8988T (cell line): ENCODE measurements at places on chromosomes 13 and 19.

DNA sequence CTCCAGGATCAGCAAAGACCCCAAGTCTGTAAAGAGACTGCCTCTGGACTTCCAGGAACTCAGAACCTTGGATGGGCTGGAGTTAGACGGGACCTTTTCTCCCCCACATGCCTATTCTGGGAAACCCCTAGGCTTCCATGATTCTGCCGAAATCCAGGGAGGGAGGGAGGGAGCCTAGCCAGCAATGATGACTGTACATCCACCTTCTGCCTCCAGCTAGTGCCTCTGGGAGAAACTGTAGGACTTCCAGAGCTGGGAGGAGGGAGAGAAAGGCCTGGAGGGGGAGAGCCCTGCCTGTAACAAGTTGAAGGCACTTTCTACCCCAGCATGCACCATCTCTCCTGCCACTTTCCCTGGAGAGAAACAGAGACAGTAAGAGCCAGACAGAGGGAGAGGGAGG, 6.0 kb upstream of the HAS1 start:
- DNase-seq: no peak

GRCh38 chr19:8396563-8397203, 6.5 kb downstream of the RAB11B start:
- peak; percentile 66 for DNase-seq

- DNase-seq: no peak
Observed at GRCh38 chr19:7789447-7789846, 26.4 kb downstream of the CLEC4M start.

DNA sequence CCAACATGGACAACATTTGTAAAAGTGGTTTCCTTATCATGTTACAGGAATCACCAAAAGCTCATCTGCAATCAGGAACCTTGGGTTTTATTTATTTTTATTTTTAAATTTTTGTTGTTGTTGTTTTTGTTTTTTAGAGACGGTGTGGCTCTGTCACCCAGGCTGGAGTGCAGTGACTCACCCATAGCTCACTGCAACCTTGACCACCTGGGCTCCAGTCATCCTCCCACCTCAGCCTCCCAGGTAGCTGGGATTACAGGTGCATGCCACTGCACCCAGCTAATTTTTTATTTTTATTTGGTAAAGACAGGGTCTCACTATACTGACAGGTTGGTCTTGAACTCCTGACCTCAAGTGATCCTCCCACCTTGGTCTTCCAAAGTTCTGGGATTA, 13.6 kb upstream of the SERP2 start:
- DNase-seq: no peak

DNA sequence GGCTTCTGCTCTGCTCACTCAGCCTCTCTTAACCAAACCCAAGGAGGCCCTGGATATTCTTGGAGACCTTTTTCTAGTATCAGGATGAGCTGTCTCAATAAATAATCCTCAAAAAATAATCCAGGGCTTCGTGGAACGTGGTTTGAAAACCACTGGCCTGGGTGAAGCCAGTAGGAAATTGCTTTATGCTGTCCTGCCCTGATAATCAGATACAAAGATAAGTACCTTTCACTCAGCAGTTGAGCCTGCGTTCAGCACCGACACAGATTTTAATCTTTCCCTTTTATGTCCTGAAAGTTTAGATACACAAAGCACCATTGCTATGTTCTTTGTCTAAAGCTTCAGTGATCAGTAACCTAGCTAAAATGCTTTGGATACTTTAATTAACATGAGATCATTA, 460.0 kb downstream of the RFC3 start:
- no peak for DNase-seq

DNA sequence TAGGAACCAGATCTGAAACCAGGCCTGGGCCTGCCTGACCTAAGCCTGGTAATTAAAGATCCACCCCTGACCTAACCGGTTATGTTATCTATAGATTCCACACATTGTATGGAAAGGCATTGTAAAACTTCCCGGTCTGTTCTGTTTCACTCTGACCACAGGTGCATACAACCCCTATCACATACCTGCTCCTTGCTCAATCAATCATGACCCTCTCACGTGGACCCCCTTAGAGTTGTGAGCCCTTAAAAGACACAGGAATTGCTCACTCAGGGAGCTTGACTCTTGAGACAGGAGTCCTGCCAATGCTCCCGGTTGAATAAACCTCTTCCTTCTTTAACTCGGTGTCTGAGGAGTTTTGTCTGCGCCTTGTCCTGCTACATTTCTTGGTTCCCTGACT, 27.3 kb upstream of the ZNF562 start:
- DNase-seq: no peak

- no peak for DNase-seq
Observed at GRCh38 chr13:106565127-106565775, 2.7 kb downstream of the ARGLU1 start.

GRCh38 chr13:113981611-113982295, 7.9 kb upstream of the C13orf46 start:
- DNase-seq: no peak

DNA sequence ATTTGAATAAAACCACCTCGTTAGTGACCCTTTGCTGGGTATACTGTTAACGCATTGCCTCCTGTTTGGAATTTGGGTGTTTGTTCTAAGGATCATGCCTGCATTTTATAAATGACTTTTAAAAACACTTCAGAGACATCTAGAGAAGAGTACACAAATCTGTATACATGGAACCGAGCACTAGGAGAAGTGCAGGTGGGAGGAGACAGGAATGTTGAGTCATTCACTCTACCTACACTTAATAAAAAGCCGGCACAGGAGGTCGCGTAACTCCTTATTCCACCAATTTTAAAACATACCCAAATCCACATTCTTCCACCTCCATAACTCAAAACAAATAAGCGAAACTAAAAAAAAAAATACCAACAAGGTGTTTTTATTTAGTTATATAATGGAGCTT, 48.6 kb downstream of the FGF9 start:
- DNase-seq: no peak

- DNase-seq: peak; percentile 46
Observed at GRCh38 chr19:6047741-6048251, 62.5 kb downstream of the RFX2 start.

GRCh38 chr19:40976724-40977123, 14.4 kb upstream of the CYP2B6 start:
- no peak for DNase-seq

DNA sequence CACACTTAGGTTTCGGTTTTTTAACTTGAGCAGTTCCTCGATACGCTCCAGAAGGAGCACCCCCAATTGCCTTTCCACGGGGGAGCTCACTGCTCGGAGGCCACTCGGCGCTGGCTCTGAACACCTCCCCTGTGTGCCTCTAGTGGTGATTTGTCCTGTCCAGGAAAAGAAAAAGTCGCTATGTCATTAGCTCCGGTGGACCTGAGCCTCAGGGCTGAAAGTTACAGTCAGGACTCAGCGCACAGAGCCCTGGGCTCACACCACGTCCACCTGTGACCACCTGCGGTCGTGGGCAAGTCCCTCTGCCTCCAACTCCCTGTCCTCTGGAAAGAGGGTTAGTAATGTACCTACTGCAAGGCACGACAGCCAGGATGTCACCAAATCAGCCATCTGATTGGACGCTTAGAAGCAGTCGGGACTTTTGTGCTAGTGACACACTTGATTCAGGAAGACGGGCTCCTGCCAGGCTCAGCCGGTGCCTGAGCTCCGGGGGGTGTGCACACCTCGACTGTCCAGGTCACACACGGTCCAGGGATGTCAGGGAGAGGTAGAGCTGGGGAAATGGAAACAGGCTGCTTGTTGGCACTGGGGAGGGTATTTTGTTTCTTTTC, 3.9 kb upstream of the TMPRSS9 start:
- no peak for DNase-seq

DNA sequence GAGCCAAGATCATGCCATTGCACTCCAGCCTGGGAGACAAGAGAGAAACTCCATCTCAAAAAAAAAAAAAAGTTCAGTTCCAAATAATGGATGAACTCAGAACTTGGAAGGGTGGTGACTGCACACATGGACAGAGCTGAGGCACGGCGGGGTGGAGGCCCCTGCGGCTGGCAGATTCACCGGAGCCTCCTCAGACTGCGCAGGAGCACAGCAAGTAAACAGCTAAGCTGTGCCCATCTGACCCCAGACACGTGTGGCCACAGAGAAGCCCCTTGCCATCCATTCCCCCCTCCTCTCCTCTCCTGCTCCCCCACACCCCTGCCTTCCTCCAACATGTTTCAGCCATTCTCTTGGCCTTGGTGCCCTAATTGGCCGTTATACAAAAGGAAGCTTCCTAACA, 15.6 kb upstream of the PROZ start:
- DNase-seq: no peak

DNA sequence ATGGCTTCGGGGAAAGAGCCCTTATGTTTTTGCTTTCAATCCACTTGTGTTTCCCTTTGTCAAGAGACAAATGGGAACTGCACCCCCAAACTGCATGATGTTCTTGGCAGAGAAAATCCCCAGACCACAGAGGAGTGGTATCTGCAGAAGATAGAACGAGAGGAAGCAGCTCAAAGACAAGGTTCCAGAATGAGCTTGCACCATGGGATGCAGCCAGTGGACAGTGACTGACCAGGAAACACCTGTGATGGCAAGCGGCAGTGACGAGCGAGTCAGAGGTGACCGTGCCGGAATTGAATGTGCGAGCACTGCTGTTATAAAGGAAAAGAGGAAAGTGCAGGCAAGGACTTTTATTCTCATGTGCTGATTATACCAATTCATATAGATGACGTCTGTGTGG, 46.3 kb downstream of the IRS2 start:
- DNase-seq: no peak

DNA sequence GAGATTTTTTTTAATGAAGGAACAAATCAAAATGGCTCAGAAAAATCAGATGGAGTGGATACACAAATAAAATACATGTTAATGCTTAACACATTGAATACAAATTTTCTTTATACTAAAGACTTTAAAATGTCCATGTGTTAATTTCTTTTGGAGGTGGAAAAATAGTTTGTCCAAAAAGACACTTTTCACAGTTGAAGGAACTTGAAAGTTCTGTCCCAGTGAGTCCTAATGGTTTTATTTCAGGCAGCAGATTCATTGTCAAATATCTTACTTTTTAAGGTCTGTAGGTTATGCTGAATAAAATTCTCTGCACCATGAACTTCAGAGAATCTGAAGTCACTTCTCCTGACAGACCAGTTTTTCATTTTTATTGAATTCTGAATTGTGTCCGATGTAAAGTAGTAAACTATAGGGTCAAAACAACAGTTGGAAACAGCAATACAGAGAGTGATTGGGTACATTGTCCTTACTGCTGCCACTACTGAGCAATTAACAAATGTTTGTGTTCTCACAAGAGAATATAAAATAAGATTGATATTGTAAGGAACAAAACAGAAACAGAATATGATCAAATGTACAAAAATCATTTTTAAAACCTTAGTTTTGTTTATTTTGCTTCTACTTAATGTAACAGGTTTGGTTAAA, 1.6 kb downstream of the LPAR6 start:
- no peak for DNase-seq

GRCh38 chr13:99827011-99827772, 144.4 kb downstream of the ZIC5 start:
- no peak for DNase-seq

- peak; percentile 75 for DNase-seq
Observed at GRCh38 chr19:19642506-19643157, 825 bp downstream of the GMIP start.

DNA sequence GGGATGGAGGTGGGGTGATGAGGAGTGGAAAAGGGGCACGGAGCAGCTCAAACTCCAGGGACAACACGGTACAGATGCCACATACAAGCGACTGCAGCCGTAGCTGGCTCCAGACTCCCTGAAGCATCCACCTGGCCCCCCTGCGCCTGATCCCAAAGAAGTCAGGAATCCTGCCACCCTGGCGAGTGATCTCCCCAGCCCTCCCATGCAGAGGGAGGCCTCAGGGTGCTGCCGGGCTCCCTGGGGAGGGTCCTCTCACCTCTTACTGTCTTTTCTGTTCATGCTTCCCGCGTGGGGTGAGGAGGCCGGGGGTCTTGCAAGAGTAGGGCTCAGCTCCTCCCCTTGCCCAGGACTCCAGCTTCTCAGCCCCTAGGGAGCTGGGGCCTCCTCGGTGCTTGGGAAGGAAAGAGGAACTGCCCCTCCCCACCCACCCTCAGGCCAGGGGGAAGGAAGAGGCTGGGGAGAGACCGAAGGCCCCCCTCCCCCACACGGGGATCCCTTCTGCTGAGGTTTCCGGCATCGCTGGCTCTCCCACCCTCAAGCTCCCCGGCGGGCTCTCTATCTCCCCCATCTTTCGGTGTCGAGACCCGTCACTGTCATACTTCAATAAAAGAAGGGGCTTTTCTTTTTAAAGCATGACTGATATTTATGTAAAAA, at the start of gene RASGRP4:
Gene RASGRP4, minus strand, starts transcription at position 410 of the 657 bp plus-strand sequence. Its CDS starts 128 bp downstream, at position 282.
- DNase-seq: no peak

GRCh38 chr13:27151798-27152599, 19.6 kb downstream of the USP12 start:
- no peak for DNase-seq
